ENCODE measurements at places on chromosomes 2 and 18.

GRCh38 chr2:103789381-103790095, 1027.7 kb downstream of the TMEM182 start:
- DNase-seq = peak; percentile 68

DNA sequence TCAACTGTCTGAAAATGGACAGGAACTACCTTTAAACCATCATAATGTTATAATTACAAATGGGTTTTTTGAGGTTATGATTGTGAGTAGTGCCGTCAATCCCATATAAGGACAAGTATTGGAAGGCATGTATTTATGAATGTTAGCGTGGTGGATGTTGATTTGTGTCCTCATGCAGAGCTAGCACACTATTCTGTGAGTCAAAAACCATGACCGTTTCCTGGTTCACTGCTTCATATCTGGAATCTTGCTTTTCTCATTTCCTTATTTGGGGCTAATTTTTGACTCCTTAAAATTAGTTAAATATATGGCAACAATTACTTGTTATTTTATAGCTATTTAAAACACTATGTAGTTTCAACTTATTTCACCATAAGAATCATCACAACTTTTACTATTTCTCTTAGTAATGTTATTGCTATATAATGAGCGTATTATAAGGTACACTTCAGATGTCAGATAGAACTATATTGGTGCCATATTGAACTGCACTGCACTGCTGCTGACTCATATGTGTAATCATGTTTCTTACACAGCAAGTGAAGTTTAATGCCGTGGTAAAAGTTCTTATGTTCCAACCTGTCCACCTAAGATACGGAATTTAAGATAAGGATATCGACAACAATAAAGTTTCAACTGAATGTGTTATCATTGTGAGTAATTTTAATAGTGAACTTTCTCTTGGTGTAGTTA, 192.8 kb downstream of the PTGR3 start:
- DNase-seq = no peak

GRCh38 chr2:111938392-111938791, 40.0 kb downstream of the MERTK start:
- no peak for DNase-seq

DNA sequence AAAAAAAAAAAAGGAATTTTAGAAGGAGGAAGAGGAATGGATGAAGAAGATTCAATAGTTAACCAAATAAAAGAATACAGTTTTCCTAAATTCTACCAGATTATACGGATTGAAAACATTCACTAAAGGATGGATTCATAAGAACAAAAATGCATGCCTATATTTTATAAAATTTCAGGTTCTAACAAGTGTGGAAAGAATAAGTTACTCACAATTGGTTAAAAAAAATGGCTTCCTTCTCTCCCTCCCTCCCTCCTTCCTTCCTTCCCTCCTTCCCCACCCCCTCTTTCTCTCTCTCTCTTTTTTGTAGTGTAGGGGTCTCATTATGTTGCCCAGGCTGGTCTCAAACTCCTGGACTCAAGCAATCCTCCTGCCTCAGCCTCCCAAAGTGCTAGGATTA, 1.6 kb upstream of the TP53I3 start:
- DNase-seq = no peak

GRCh38 chr2:199962203-199962602, 6.8 kb downstream of the MAIP1 start:
- DNase-seq = no peak

- DNase-seq = peak; percentile 81
These were observed 131.5 kb downstream of the PRKCE start for GRCh38 chr2:45782986-45783385.

DNA sequence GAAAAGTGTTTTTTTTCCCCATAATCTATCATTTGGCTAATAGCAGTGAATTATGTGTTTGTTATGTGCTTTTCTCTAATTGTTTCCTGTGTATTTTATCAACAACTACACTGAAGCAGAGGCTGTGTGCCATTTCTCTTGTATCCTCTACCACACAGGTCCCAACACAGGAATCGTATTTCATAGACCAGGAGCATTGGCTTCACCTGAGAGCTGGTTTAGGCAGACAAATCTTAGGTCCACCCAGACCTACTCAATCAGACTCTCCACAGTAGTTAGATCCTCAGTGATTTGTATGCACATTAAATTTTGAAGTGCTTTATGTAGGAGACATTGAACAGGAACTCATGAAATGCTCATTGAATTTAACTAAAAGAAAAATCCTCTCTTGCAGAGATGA, 109.2 kb downstream of the FSHR start:
- no peak for DNase-seq

- DNase-seq = no peak
These were observed 80.4 kb downstream of the ROCK2 start for GRCh38 chr2:11264007-11264406.

- DNase-seq = no peak
These were observed 249.2 kb upstream of the SLC39A10 start for GRCh38 chr2:195407783-195408182.

- no peak for DNase-seq
These were observed 787.2 kb downstream of the TSN start for GRCh38 chr2:122542646-122543045.

- DNase-seq = no peak
These were observed 26.7 kb upstream of the BIRC6 start for GRCh38 chr2:32330136-32330535.

- peak; percentile 48 for DNase-seq
These were observed 107.5 kb upstream of the SPATS2L start for GRCh38 chr2:200199005-200199404.

DNA sequence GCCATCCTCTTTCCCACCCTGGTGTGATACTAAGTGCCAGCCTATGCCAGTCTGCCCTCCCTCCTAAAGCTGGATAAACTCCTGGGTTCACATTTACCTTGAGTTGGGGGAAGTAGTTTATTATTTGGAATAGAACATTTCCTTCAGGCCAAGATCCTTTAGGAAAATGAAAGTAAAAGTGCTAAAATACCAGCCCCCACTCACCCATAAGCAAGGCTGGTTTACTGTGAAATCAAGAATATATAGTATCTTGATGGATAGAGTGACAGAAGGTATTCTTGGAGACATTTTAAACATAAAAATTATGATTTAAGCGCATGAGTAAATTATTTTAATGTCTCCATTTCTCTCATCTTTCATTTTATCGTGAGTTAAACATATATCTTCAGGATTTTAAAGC, 27.1 kb downstream of the ZNF532 start:
- DNase-seq = no peak

GRCh38 chr18:39208729-39209128, 1643.1 kb upstream of the CELF4 start:
- DNase-seq = no peak

- no peak for DNase-seq
These were observed 105.4 kb upstream of the FAM117B start for GRCh38 chr2:202529389-202529788.

GRCh38 chr2:36582951-36583350, 15.0 kb downstream of the FEZ2 start:
- DNase-seq = no peak

DNA sequence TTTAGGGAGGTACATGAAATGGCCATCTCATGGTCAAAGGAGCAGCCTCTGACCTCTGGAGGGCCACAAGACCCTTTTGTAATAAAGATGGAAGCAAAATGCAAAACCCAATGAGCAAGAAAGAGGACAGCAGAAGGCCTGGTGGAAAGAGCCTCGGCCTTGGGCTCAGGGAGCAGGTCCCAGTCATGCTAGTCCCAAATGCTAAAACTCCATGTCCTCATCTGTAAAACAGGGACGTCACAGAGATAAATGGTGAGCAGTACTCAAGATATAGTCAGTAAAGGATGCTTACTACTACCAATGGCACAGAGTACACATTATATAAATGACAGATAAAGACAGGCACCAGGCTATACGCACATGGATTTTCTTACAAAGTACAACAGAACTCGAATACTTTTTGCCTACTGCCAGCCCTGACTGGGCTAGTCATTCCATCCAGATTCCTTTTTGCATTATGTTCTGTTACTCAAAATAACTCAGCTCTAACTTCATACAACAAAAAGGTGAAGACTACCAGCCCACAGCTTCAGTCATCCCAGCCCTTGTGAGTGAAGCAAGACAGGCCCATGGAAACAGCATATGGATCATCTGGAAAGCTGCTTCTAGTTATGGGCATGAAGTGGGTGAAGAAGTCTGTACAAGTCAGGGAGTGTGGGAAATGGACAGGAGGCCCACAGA, 64.9 kb upstream of the TFCP2L1 start:
- no peak for DNase-seq

- DNase-seq = no peak
These were observed 326.6 kb upstream of the COL3A1 start for GRCh38 chr2:188647430-188648070.

- no peak for DNase-seq
These were observed 53.6 kb downstream of the SRD5A2 start for GRCh38 chr2:31526946-31527732.

DNA sequence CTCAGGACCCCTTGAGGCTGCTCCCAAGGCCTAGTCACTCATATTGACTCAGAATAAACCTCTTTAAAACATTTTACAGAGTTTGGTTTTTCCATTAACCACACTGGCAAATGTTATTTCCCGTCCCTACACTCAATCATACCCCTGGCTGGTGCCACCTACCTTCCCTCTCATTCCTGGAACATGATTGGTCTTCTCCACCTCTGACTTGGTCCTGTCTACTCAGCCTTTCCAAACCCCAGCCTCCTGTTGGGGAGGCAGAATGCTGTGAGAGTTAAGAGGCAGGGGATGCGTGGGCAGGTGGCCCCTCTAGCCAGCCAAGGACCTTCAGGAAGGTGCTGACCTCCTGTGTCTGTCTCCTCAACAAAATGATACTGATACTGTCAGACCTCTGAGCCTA, 149.3 kb downstream of the CABLES1 start:
- no peak for DNase-seq

- no peak for DNase-seq
These were observed 97.5 kb upstream of the FSHR start for GRCh38 chr2:49251766-49252165.

GRCh38 chr2:69615969-69616368, 27.6 kb downstream of the AAK1 start:
- no peak for DNase-seq

DNA sequence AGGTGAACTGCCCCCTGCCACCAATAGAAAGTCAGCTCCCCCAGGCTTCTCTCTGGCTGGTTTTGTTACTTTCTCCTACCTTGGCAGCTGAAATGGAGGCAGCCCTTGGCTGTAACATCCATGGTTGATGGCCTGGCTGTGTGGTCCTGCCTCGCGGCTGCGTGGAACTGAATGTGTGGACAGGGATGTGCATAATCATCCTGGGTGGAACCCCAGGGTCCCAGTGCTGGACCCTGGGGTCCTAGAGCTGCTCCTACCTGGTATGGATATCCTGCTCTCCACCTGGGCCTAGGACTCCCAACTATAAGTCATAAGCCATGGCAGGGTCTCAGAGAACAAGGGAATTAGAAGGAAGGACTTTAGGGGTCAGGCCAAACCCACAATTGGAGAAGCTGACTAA, 93.5 kb downstream of the CAPN13 start:
- no peak for DNase-seq

GRCh38 chr2:54556621-54557121, 100.5 kb downstream of the SPTBN1 start:
- no peak for DNase-seq

- no peak for DNase-seq
These were observed 81.0 kb upstream of the CCDC150 start for GRCh38 chr2:196558497-196558896.

- no peak for DNase-seq
These were observed 789.6 kb upstream of the SLC8A1 start for GRCh38 chr2:41241325-41242000.

DNA sequence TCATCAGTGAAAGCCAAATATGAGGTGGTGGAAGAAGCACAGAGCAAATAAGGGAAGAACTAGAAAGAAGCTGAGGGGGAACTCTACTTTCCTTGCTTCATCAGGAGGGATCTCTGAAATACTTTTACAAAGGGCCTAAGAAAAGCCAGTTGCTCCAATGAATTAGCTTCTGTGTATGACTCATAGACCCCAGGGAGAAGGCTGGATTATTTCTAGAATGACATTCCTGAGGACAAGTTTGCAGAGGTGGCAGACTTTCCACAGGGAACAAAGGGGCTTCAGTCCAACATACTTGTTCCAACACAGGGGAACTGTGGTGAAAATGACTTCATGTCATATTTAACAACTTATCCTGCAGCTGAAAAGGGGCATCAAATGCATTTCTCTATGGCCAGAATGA, 29.0 kb downstream of the DOK1 start:
- DNase-seq = no peak

- no peak for DNase-seq
These were observed 34.0 kb upstream of the COL3A1 start for GRCh38 chr2:188940171-188940570.

DNA sequence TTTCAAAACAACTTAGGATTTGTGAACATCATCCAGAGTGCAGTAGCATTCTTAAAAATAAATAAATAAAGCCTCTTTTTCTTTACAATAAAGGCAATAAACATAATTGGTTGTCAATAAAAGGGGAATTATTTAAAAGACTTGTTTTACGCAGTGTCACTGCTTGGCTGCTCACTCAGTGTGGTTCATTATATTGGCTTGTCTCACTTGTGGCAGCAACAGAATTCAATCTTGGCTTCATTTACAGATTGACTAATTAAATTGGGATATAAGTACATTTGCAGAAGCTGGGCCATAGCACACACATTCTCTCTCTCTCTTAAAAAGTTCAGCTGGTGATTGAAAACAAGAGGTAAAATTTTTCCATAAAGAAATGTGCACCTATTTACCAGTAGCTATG, 1027.6 kb downstream of the LRP1B start:
- DNase-seq = peak; percentile 8

DNA sequence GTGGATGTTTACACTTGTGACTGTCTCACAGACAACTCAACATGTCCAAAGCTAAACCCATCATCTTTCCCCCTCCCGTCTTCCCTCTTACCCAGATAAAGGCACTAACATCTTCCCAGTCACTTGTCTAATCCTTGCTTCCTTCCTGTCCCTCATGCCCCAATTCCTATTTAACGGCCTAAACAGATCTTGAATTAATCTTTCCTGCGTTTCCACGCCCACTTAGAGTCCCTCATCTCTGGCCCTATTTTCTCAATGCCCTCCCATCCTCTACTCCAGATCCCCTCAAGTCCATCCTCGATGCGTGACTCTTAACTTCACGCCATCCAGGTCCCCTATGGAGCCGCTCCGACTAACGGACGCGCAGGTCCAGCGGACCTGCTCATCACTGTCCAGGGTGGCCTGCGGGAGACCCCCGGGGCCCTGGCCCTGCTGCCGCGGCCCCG, 682 bp upstream of the SCLY start:
- peak; percentile 41 for DNase-seq

DNA sequence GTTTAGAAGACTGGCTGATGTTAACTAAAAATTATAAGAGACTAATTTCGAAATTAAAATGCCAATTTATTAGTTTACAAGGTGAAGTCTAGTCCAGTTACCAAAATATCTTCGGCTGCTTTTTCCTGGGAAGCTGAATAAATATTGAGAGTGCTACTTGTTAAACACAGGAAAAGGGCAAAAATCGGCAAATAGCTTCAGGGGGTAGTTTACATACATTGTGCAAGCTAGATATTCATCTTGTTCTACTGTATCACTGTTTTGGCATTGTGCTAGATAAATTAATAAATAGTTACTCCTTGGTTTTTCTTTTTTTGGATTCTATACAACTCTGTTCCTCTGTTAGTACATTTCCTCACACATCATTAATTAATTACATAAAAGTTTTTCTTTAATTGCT, 29.3 kb downstream of the NHEJ1 start:
- DNase-seq = no peak
